Muscle of back (tissue), 13 donors: ENCODE measurements at places on chromosomes 4 and X.

DNA sequence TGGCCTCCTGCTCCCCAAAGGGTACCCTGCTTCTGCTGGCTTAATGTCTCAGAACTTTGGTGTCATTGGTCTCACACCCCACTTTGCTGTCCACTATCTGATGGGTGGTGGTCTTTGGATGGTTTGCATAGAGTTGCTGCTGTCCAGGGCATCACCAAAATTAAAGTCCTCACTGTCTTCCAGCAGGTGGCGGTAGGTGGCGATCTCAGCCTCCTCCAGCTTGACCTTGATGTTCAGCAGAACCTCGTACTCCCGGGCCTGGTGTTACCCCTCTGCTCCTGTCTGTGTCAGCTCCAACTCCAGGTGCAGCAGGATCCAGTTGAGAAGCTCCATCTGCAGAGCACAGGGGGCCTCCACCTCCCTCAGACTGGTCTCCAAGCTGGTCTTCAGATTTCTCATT lies 1169.5 kb upstream of the PABPC4L start:
- DNase-seq = no peak

DNA sequence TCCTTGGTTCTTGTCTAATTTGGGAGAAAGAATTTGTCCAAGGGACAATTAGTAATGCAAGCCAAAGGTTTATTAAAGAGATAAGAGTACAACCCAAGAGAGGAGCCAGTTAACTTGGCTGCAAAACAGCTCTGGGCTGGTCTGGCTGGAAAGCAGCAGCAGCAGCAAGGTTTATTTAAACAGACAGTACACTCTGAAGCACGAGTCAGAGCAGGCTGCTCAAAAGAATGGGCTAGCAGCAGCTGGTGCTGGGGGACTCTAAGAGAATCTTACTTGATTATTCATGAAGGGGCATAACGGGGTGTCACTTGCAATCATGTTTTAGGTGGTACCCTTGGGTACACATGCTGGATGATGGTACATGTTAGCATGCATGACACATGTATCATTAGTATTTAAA lies 17.1 kb upstream of the CT47C1 start:
- DNase-seq = no peak

DNA sequence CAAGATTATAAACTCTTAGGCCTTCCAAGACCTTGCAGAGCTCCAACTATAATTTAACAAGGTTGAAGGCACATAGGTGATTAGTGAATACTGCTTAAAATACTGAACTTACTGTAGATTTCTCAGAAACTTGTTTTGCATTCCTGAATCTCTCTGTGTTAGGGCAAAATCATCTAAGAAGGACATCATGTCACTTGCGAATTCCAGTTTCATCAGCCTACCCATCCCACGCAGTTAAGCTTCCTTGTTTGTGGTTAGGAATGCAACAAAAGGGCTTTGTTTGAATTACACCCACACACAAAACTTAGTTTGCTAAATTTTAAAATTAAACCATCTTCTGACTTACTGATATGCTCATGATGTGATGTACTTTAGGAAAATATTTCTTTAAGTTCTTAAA lies 174.0 kb downstream of the SOWAHB start:
- peak; percentile 57 for DNase-seq

GRCh38 chr4:18923496-18924161 lies 902.1 kb upstream of the LCORL start:
- DNase-seq = no peak

DNA sequence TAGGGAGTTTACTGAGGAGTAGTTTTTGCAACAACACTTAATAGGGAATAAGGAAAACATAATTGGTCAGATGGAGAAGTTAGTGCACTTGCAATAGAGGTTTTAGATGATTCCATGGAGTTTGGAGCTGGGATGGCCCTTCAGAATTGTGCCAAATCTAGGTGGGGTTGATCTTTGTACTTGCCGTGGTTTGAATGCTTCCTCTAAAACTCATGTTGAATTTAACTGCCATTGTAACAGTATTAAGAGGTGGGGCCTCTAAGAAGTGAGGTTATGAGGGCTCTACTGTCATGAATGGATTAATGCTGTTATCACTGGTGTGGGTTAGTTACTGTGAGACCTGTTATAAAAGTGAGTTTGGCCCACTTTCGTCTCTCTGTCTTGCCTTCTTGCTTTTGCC lies 94.4 kb upstream of the BOD1L1 start:
- no peak for DNase-seq

- no peak for DNase-seq
Measured at GRCh38 chrX:101450961-101451360, 34.3 kb upstream of the ARMCX4 start.

DNA sequence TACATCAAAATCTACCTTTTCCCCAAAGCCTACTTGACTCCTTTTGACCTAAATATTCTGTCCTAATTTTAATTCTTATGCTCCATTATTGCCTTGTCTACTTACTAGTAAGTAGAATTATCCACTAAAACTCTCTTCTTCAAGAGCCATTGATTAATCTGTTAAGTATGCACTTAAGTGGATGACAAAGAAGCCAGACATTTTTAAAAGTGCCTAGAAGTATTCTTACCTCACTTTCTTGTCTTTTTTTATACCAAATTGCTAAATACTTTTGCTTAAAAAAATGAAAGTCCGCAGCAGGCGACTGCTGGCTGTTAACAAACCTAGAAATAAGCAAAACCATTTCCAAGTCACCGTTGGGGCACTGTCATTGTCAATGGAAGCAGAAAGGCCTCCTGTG lies 20.1 kb upstream of the FRMPD4 start:
- no peak for DNase-seq

DNA sequence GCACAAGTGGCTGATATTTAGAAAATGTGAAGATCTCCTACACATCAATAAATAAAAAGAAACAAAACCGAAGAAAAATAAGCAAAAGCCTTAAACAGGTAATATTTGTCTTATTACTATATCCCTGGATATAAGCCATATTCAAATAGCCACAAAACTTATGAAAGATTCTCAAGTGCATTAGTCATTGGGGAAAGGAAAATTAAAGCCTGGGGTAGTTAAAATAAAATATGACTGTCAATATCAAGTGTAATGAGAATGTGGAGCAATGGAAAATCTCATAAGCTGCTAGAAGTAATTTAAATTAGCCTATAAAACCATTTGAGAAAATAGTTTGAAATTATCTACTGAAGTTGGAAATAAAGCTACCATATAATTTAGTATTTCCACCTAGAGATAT lies 399.9 kb downstream of the GASK1B start:
- DNase-seq = no peak

- no peak for DNase-seq
Measured at GRCh38 chrX:107561468-107562215, 66.7 kb upstream of the PRPS1 start.

GRCh38 chrX:26851981-26852380 lies 611.2 kb downstream of the PPP4R3C start:
- no peak for DNase-seq

GRCh38 chrX:21933077-21933476 lies 7.4 kb upstream of the SMS start:
- no peak for DNase-seq

- peak; percentile 68 for DNase-seq
Measured at GRCh38 chr4:153161226-153161963, 42.8 kb upstream of the TRIM2 start.

DNA sequence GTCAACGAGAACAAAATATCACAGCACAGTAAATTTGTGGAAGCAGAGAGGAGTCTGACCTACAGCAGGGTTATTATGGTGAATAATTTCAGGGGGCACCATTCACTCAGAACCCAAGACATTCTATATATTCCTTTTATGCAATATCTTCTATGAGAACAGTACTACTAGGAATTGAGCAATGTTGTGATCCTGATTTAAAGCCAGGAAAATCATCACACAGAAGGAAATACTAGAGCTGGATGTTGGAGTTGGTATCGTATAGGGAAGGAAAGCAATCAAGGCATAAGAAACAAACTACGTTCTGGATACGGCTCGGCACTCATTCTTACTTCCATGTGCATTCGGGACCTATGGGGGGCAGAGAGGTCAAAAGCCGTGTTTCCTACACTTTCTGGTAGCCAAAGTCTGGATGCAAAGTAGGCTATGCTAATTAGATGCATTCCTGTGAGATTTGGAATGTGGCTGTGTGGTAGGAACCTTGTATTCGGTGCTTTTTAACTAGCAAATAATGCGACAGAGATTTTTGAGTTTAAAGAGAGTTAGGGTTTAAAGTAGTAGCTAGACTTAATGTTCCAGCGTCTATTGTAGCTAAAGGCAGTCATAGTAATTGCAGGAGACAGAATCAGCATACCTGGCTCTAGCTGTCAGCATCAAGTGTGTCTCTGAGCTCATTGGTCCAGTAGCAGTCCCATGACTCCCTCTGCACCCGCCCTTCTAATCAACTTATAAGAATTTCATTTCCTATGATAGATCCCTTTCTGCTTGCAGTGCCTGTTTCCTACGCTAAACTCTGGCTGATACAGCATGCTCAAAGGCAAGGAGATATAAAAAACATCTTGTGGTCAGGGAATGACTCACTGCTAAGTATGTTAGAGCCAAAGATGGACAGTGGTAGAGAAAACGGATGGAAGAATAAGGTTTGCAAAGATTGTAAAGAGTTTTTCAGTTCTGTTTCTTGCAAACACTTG lies 43.3 kb upstream of the PDGFC start:
- DNase-seq = no peak

GRCh38 chr4:45550766-45551366 lies 573.0 kb downstream of the GABRG1 start:
- DNase-seq = no peak

DNA sequence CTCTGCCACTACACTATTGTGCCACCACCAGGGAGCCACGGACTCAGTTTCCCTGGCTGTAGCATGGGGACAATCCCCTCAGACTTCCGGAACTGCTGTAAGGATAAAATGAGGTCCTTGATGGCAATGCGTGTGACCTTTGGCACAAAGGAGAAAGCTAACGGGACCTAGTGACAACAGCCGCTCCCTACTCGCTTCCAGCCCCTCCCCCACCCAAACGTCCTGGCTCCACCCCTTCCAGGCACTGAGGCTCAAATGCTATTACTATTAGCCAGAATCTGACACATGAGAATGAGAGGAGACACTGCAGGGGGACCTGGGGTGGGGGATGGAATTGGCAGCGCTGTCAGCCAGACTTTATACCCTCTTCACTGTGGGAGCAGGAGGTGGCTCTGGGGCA lies 5.4 kb upstream of the DUSP9 start:
- DNase-seq = no peak

- no peak for DNase-seq
Measured at GRCh38 chrX:19625612-19626011, 110.3 kb upstream of the MAP3K15 start.

- no peak for DNase-seq
Measured at GRCh38 chr4:77695774-77696173, 90.2 kb downstream of the CXCL13 start.

DNA sequence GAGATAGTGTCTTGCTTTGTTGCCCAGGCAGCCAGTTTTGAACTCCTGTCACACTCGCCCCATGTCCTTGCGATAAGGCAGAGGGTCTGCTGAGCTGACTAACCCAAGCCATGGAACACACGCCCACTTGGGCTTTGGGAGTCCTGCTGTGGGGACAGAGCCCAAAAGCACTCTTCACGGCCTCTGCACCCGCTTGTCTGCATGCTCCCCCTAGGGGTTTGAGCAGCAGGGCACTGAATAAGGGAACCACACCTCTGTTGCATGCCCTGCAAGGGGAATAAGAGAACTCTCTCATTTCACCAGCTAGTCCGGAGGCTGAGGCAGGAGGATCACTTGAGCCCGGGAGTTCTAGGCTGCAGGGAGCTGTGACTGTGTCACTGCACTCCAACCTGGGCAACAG lies 166.0 kb downstream of the STAG2 start:
- no peak for DNase-seq

DNA sequence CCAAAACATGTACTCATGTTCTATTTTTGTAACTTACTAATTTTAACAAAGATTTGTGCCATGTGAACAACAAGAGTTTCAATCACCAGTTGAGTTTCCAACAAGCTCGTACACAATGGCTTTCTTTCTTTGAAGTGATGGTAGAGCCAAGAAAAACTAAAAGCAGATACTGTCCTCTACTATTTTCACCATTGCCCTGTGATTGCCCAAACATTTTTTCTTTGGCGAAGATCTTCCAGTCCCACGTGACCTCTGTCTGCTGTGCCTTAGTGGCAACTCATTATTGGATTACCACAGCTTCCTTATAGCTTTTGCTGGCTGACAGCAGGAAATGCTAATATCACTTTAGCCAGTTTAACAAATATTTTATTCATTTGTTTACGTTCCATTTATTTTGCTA lies 1147.1 kb downstream of the STIM2 start:
- DNase-seq = no peak

- DNase-seq = no peak
Measured at GRCh38 chr4:119039779-119040178, 95.9 kb upstream of the MYOZ2 start.

GRCh38 chr4:22435652-22436051 lies 80.2 kb downstream of the ADGRA3 start:
- DNase-seq = no peak

DNA sequence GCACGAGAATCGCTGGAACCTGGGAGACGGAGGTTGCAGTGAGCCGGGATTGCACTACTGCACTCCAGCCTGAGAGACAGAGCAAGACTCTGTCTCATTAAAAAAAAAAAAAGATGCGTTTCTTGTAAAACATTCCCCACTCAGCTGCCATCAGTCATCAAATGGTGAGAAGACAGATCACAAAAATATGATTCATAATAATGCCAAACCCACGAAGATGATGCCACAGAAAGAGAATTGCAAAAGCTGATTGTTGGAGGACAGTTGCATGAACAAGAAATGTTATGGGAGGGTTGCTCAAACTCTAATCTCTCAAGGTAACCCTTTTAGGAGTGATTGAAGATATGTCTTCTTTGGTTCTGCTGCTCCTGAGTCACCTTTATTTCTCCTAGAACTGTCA lies 21.4 kb upstream of the SMIM14 start:
- DNase-seq = no peak

DNA sequence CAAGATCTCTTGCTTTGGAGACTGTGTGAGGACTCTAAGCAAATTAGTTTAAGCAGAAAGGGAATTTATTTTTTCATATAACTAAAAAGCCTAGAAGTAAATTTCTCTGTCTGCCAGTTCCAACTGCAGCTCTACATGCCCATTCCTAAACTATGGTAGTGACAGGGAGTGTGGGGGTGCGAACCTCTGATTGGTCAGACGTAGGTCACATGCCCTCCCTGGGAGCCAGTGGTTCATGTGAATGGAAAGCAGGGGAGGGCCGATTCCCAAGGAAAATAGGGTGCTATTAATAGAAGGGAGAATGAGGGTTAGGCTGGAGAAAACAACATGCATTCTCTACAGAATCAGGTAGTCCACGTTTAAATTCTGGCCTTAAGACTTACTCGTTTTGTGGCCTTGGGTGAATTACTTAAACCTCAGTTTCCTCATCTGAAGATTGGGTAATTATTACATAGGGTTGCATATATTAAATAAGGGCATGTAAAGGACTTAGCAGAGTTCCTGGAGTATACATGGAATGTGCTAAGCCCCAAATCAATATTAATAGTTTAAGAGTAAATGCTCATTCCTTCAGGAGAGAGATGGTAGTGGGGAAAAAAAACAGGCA lies 7.2 kb downstream of the RAB33B start:
- DNase-seq = no peak

DNA sequence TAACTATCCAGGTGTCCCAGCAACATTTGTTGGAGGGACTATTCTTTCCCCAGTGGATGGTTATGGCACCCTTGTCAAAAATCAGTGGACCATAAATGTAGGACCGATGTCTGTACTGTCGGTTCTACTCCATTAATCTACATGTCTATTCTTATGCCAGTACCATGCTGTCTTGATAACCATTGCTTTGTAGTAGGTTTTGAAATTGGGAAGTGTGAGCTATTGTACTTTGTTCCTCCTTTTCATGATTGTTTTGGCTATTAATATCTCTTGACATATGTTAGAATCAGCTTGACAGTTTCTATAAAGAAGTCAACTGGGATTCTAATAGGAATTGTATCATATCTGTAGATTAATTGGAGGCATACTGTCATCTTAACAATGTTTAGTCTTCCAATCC lies 112.7 kb downstream of the HNRNPD start:
- DNase-seq = no peak
